ENCODE measurements at places on chromosomes 5 and 9.

DNA sequence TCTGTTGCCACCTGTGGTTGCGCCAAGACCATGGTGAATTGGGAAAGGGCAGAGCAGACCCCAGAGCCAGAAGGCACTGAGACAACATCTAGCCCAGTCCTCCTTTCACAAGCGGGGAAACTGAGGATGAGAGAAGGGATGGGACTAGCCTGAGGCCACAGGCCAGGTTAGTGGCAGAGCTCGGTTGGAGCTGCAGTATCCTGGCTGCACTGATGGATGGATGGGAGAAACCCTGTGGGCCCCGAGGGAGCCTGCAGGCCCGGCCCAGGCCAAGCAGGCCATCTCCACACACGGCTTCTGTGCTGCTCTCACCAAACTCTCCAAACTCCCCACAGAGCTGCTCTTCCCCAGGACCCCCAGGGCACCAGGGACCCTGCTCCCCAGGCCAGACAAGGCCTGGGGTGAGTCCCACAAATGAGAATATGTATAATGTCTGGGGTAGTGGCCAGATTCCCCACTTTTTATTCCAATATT is 60.2 kb downstream of the TSTD2 start:
- no peak for DNase-seq

DNA sequence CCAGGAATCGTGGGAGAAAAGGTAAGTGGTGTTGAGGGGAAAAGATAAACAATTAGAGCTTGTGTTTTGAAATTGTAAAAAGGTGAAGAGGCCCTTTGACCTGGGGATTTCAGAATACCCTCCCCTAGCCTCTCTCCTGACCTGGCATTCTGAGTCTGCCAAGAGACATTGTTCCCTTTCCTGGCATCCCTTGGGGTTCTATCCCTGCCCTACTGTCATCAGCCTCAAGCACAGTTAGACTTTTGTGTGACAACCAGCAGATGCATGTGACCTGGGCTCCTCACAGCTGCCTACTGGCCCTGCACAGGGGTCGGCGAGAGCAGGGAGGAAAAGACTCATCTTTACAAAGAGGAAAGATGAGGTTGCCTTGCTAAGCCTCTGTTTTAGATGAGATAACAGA is 72.2 kb upstream of the ORM1 start:
- no peak for DNase-seq

DNA sequence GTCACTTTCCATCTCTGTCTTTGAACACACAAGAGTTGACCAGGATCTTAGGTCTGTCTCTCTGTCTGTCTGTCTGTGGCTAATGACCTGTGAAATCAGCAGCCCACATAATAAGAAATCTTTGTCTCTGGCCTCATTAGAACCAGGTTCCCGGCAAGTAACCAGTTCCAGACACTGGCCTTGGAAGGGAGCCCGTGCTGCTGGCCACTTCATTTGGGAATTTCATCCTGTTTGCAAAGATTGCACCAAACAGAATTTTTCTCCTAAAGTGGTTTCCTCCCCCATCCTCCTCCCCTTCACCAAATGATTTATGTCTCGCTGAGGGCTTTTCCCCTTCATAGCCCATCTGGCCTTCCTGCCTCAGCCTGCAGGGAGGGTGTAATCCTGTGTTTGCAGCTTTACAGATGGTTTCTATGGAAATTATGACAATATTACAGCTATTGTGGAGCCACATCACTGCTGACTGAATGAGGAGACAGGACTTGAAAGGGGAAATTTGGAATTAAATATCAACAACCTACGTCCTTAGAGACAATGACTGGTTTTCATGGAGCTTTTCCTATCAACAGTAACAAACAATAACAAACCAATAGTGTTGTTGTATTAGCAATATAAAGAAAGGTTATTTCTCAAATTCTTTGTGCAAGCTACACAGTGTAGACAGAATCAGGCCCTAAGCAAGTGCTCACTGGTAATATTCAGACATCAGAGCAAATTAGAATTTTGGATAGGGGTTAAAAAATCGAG is 25.7 kb downstream of the DPYSL3 start:
- DNase-seq, result no peak

DNA sequence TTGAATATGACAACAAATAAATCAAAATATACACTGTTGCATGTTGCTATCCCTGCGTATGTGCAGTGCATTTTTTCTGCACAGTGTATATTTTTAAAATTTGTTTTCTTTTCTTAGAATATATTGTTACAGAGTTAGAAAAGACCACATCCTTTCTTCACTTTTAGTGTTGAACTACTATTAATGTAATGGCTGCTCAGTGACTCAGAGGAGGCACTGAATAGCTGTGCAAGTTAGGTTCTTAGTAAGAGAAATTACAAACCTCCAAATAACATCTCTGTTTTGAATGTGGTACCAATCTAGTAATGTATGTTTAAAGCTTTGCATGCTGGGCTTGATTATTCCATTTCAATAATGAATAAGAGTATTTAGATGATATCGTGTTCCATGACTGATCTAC is 208.9 kb upstream of the PRR16 start:
- no peak for DNase-seq

GRCh38 chr5:150486402-150487198 is 21.3 kb upstream of the NDST1 start:
- DNase-seq, result peak; percentile 9

DNA sequence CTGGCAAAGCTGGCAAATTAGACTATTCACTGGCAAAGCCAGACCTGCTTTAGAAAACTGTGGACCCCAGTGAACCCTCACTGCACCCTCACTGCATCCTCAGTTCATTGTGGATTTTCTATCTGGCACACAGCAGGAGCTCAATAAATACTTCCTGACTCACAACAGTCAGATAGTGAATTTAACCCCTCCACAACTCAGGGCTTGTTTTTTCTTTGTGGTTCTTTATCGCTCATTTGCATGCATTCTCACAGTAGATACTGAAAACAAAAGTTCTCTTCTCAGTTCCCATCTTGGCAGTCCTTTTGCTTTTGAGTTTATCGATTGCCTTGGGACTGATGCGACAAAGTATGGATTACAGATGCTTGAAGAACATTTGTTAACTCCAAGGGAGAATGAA is 99.8 kb downstream of the ACTL7B start:
- DNase-seq, result no peak

GRCh38 chr9:109311731-109312130 is 9.1 kb downstream of the EPB41L4B start:
- no peak for DNase-seq

DNA sequence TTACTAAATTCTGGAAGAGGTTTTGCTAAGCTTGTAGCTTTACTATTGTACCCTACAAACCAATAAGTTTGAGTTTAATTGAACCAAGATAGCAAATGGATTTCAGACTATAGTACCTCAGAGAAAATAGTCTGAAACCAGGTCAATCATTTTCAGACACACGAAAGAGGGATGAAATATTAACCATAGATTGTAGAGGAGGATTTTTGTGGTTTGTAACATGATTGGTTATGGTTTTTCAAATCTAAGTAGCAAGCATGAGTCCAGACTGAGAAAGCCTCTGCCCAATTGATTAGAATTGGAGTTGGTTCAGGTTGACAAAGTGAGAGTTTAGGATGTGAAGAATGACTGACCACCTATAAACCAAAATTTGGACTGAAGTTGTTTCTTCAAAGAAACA is 562.7 kb upstream of the DMAC1 start:
- no peak for DNase-seq

- DNase-seq, result no peak
Measured at GRCh38 chr5:143642791-143643190, 169.2 kb upstream of the HMHB1 start.

GRCh38 chr5:35199886-35200285 is 30.4 kb downstream of the PRLR start:
- DNase-seq, result no peak

DNA sequence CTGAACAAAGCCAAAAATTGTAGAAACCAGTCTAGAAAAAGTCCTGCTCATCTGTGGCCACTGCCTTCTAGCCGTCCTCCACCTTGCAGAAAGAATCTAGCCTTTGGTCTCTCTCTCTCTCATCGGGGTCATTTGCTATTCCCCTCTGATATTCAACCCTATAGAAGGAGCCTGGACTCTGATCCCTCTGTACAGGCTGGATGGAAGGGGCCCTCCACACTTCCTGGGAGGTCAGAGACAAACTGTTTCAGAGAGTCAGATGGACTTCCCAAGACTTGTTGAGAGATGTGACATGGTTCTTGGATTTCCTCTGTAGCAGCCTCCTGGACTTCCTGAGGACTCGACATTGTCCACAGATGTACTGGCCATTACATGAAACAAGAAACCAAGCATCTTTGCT is 85.0 kb upstream of the RUSC2 start:
- DNase-seq, result no peak

DNA sequence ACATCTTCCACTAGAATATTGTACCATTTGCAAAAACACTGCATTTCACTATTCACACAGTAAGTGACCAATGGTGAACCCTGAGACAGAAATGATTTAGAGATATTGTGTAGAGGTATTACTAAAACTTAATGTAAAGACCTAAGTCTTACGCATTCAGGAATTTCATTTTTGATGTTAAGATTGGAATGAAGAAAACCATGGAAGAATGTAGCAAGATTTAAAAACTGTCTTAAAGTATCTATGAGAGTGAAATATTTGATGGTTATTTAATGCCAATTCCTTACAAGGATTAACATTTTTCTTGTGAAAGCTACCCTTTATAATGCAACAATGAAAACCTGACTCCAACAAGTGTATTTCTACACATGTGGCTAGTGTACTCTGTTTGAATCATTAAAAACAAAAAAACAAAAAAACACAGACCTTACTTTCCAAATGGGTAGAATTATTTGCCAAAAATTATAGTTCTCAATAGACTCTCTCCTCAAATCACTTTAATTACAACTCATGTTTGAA is 172.0 kb downstream of the NNT start:
- DNase-seq, result no peak

DNA sequence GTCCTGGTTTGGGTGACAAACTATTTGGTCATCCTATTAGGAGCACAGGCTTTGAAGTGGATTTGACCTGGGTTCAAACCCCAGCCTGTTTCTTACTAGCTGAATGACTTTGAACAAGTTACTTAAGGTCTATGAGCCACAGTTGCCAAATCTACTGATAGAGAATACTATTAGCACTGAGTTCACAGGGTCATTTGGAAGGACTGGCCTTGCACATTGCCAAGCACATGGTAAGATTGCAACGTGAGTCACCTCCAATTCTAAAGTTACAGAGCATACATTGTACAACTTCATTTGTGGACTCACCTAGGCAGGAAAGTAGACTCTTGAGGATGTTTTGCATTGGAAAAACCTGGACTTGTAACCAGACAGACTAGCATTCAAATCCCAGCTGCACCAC is 38.9 kb downstream of the MFAP3 start:
- no peak for DNase-seq

DNA sequence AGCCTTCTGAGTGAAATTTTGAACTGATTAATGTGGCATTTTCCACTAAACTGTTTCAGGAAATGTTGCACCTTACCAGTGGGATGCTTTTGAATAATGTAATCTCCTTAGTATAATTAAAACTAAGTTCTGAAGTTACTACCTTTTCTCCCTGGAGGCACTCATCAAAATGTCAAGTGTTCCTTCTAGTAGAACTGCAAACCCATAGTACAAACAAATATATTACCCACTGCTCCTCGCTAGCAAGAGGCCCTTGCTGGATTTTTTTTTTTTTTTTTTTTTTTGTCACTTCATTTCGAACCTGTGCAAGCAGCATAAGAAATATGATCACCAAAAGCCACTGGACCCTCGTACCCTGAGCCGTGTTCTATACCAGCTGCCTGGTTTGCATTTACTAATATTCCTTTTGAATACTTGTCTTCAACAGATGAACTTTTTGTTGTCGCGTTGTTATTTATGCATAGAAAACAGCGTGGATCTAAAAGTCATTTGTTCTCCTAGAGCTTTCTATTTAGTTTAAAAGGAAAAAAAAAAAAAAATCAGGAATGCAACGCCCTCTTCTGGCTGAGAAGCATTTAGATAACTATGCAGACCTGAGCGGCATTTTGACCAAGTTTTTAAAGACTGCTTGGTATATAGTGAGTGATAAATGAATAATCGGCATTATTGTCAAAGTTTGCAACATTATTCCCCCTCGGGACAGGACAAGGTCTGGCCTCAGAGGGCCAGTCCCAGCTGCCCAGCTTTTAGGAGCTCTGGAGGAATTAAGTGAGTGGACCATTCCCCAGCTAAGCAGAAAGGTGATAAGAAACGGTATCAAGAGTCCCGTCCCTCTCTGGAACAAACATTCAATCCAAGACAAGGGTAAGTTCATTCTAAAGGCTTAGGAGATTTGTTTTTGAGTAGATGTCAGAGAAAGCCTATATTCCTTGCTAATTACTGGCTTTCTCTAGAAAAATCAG is 162.5 kb upstream of the KIF2A start:
- DNase-seq, result no peak

GRCh38 chr5:35832762-35833161 is 23.9 kb upstream of the IL7R start:
- no peak for DNase-seq

GRCh38 chr9:134640506-134641172 is 964 bp upstream of the COL5A1 start:
- no peak for DNase-seq

DNA sequence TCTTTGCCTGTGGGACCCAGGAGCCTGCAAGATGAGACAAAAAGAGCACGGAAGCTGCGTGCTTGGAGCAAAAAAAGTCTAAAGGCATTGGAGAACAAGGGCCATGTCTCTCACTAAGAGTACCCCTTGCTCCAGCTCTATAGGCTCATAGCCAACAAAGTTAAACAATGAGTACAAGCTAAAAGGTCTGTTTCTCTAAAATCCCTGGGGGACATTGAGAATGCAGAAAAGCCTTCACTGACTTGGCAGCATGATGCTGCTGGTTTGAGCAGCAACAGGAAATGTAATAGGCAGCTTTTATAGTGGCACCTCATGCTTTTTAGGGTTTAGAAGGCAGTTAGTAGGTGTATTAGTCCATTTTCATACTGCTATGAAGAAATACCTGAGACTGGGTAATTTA is 287.5 kb downstream of the SMARCA2 start:
- no peak for DNase-seq

DNA sequence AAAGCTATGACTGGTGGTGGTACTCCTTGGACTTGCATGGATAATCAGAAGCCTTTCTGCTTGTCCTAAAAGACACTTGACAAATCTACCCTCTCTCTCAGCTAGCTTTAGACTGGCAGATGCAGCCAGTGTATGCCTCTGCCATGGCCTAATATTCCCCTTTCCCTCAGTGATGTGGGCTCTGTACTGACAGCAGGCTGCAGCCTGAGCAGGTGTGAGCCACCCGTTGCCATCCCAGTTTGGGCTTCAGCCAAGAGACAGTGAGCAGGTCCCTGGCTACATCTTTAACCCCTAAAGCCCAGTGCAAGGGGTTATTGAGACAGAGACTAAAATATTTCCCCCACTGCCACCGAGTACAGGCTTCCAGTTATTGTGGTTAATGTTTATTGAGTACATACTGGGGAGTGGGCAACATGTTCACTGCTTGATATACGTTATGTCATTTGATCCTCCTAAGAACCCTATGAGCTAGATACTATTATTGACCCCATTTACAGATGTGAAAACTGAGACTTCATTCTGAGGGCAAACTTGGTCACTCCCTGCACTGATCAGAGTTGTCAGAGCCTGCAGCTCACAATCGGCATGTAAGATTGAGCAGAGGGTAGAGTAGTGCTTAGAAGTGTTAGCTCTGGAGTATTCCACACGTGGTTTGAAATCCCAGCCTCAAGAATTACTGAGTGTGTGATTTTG is 254.2 kb downstream of the ARHGAP26 start:
- no peak for DNase-seq

GRCh38 chr5:39132128-39132447 is 57.9 kb upstream of the RICTOR start:
- DNase-seq, result no peak

All from stimulated activated CD4-positive, alpha-beta T cell treated with anti-CD3 and anti-CD28 coated beads, Interleukin-1b, Interleukin-23, amount 100 ng/mL, for 48 hours (primary cell).